Uterus (tissue), 4 donors: ENCODE measurements at places on chromosomes 7 and 10. TPM values are rescaled to one million over a fixed set of nuclear protein-coding genes. Genes with fewer than 3 reads are reported as not detected.

- DNase-seq: no peak
Measured at GRCh38 chr10:70283445-70284399, at the start of gene NPFFR1. Gene NPFFR1 (minus strand): TSS chr10:70284004. CDS start chr10:70283676, 328 bp downstream.

DNA sequence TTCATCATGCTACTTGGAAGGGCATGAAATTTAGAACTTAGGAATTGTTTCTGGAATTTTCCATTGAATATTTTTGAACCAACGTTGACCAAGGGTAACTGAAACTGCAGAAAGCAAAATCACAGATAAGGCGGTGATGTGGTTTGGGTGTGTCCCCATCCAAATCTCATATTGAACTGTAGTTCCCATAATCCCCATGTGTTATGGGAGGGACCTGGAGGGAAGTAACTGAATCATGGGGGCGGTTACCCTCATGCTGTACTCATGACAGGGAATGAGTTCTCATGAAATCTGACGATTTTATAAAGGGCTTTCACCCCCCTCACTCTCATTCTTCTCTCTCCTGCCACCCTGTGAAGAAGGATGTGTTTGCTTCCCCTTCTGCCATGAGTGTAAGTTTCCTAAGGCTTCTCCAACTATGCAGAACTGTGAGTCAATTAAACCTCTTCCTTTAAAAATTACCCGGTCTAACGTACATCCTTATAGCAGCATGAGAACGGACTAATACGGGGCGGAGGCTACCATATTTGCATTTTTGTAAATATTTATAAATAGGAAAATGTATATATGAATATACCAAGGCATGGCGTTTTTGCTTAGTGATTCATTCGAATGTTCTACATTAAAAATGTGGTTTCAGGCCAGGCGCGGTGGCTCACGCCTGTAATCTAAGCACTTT lies 12.4 kb downstream of the NMT2 start:
- no peak for DNase-seq

The ACSM6 gene
- not detected for total RNA-seq

DNA sequence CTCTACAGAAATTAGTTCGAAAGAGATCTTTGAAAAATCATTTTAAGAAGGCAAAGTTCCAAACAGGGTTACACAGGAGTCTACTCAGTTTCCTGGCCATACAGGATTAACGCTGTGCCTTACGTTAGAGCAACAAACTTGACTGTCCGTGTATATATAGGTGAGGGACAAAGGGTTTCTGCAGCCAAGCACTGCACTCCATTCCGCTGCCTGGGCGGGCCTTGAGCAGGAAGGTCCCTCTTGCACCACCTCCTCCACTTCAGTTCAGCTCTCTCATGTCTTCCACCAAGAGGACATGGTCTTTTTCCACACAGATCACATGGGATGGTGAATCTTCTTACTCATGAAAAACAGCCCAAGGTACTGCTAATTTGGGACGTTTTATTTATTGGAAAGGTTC lies 43.2 kb downstream of the MCMBP start:
- DNase-seq: no peak

The DPYSL4 gene
- total RNA-seq: not detected

DNA sequence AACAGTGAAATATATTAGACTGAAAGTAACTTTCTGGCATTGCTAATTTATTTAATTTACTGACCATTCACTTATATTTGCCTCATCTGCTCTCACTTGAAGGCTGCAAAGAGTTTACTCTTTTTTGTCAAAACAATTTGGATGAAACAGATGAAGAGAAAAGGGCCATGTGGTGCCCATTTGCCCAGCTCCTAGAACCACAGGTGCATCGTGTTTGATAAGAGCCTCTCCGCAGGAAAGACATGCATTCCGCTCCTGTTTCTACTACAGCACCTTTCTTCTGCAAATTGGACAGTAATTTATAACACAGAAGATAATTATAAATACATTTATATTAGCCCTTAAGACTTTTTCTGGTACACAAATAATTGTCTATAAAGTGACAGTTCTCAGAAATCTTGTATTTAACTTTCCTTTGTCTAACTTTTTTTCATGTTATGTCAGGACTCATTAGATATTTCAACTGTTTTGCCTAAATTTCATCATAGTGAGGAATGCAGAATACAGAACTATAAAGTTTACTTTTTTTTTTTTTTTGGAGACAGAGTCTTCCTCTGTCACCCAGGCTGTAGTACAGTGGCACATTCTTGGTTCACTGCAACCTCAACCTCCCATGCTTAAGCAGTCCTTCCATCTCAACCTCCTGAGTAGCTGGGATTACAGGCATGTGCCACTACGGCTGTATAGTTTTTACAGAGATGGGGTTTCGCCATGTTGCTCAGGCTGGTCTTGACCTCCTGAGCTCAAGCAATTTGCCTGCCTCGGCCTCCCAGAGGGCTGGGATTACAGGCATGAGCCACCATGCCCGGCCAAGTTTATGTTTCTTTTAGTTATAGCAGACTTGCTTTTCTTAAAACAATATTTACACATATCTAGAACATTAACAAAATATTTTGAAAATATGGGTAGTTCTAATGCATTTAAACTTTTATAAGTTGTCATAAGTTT lies 869 bp downstream of the LAMB4 start:
- DNase-seq: no peak

The HYCC1 gene
- 54.4 TPM for total RNA-seq

The KAZALD1 gene
- 6.3 TPM for total RNA-seq

The RARRES2 gene
- 214 TPM for total RNA-seq

- DNase-seq: no peak
Measured at GRCh38 chr10:2592360-2593160, 474.8 kb upstream of the PFKP start.

DNA sequence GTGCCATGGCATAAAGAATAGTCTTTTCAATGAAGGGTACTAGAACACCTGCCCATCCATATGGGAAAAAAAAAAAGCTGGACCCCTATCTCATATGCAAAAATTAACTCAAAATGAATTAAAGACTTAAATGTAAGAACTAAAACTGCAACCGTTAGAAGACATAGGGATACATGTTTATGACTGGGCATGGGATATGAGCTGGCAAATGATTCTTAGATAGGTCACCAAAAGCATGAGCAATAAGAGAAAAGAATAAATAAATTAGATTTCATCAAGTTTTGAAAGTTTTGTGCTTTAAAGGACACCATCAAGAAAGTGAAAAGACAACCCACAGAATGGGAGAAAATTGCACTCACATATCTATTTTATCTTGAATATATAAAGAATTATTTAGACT lies 222.0 kb downstream of the ADK start:
- DNase-seq: no peak

DNA sequence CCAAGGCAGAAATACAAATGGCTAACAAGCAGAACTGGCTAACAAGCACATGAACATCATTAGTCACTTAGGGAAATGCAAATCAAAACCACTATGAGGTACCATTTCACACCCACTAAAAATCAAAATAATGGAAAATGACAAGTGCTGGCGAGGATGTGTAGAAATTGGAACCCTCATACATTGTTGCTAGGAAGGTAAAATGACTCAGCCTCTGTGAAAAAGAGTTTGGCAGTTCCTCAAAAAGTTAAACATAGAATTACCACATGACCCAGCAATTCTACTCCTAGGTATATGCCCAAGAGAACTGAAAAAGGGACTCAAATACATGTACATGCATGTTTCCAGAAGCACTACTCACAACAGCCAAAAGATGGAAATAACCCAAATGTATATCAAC lies 52.8 kb upstream of the ANAPC16 start:
- DNase-seq: no peak

- no peak for DNase-seq
Measured at GRCh38 chr7:115435178-115435577, 513.3 kb downstream of the MDFIC start.

DNA sequence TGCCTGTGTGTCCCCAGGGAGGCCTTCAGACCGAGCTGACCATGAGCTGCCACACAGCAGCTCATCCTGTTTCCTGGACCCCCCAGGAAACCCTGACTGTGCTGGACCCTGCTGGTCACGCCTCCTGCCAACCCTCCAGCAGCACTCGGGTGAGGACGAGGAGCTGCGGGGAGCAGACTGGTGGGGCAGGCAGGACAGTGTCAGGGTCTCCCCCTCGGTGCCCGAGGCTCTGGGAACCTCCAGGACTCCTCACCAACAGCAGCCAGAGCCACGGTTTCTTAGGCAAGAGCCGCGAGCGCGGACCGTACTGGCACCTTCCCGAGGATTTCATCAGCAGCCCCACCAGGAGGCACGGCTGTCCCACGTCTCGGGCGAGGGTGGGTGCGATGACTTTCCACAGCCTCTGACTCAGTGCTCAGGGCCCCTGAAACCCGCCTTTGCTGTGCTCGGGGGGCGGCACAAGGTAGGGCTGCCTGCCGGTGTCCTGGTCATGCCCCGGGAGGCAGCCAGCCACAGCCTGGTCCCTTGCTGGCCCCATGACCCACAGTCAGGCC lies 186.9 kb downstream of the ELFN1 start:
- no peak for DNase-seq

DNA sequence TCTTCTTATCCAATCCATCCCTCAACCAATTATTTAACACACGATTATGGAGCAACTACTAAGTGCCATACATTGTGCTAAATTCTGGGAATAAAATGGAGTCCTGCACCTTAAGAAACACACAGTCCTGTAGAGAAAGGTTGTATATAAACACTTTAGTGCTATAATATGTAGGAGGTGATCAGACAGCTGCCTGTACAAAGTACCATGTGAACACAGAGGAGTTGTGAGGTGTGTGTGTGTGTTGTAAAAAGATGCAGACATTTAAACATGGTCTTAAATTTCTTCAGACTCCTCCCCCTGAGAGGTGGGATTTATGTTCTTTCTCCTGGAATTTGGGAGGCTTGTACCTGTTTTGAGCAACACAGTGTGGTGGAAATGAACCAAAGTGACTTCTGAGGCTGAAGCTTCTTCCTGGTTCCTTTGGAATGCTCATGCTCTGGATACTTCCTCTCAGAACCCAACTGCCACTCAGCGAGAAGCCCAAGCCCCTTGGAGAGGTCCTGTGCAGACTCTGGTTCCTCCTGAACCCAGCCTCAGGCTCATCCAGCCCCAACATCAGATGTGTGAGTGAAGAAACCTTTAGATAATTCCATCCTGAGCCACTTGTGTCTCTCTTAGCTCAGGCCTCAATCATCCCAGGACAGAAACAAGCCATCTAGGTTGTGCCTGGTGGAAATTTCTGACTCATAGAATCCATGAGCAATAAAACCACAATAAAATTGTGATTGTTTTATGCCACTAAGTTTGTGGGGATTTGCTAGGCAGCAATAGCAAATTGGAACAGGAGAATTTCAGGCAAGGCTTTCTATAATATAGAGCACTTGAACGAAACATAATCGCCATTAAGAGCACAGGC lies 161.2 kb upstream of the FAM3C start:
- no peak for DNase-seq

DNA sequence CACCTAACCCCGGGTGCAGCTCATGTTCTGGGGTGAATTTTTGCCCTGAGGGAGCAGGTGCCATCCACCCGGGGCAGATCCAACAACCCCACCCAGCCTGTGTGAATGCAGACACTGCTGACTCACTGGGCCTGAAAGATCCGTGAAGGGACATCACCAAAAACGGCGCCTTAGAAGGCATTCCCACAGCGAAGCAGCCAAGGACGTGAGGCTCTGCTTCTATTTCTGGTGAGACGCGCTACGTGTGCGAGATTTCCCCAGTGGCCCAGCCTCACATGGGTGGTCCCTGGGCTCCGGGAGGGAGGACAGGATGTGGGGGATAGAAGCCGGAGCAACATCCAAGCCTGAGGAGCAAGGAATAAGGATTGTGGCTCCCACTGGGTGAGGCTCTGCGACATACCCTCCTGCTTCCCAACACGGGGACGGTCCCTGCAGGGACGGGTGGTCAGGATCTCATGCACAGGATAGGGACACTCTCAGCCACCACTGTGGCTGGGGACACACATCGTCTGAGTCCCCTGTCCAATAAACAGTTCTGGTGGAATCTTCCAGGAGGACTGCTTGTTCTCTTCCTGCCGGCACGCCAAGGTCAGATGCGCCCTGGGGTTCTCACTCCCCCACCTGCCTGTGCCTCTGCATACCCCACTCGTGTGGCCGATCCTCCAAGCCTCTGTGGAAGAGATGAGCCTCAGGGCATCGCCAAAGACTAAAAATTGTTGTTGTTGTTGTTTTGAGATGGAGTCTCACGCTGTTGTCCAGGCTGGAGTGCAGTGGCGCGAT lies 70.2 kb downstream of the ZRANB1 start:
- no peak for DNase-seq

DNA sequence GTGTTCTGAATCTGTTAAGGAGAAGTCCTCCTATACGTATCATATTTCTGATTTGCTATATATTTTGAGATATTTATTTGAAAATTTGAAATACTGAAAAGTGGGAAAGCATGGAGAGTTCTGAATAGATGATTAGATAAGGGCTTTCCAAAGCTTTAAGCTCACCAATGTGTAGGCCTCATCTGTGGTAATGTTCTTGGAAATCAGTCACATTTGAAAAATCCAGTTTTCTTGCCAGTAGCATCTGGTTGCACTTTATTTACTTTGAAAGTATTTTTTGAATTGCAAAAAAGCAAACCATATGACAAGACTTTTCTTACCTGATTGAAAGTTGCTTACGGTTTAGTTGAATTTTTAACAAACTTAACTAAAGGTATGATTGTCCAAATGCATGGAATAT lies 21.7 kb downstream of the ADD3 start:
- no peak for DNase-seq

DNA sequence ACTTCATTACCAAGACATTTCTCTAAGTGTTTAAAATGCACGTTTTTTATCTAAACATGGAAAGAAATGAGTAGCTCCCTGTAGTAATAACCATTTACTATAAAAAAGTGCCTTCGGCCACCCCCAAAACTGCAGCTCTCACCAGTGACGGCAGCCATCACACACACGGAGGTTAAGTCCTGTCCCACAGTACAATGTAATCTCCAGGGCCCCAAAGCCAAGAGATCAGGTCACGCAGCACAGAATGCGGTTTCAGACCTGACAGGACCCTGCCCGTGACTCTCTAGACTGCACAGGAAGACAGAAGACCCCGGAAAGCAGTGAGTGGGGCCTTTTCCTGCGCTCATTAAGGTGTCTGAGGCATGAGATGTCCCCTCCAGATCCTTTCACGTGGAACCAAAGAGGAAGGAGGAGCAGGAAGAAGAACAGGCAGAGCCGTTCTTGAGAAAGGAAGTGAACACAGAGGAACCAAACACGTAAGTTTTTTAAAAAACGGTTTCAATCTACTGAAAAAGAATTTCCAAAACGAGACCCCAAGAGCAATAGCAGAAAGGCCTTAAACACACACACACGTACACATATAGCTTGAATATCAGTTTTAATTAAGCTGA lies 125.7 kb downstream of the ZMYND11 start:
- no peak for DNase-seq
